ENCODE measurements at places on chromosomes 7 and 10.

GRCh38 chr7:13991791-13992595, 2.5 kb upstream of the ETV1 start:
- no peak for DNase-seq

DNA sequence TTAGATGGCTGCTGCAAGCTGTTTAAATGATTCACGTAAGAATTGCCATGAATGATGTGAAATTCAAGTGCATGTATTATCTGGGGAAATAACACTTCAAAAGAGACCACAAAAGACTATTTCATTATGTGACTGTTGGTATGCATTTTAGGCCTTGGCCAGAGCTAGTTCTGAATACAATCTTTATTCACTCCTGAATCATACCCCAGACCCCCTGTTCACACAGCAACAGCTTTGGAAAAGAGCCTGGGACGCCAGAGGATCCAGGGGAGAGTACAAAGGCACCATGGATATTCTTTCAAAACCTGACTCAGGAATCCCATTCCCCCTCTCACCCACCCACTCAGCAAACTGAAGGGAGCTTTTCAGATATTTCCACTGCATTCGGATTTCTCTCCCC, 377.1 kb upstream of the DPP6 start:
- DNase-seq = no peak

DNA sequence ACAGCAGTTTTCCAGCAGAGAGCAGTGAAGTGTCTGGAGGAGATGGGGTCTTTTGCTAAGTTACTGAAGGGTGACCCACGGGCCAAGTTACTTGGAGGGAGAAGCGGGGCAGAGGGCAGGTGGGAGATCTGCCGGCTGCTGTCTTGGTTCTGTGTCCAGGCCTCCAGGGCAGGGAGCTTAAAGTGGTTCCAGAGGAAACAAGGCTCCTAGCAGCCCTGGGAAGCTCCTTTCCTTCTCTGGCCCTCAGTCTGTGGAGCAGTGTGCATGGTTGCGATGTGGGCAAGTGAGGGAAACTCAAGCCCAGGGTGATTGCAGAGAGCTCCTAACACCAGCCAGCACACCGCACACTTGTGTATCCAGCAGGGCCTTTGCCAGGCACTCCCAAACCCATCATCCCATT, 6.3 kb downstream of the GHRHR start:
- DNase-seq = no peak

- no peak for DNase-seq
These were observed at the start of gene ZNF22 for GRCh38 chr10:45000752-45001380. Gene ZNF22 (plus strand): TSS chr10:45000923. CDS start chr10:45003369, 2,446 bp downstream.

DNA sequence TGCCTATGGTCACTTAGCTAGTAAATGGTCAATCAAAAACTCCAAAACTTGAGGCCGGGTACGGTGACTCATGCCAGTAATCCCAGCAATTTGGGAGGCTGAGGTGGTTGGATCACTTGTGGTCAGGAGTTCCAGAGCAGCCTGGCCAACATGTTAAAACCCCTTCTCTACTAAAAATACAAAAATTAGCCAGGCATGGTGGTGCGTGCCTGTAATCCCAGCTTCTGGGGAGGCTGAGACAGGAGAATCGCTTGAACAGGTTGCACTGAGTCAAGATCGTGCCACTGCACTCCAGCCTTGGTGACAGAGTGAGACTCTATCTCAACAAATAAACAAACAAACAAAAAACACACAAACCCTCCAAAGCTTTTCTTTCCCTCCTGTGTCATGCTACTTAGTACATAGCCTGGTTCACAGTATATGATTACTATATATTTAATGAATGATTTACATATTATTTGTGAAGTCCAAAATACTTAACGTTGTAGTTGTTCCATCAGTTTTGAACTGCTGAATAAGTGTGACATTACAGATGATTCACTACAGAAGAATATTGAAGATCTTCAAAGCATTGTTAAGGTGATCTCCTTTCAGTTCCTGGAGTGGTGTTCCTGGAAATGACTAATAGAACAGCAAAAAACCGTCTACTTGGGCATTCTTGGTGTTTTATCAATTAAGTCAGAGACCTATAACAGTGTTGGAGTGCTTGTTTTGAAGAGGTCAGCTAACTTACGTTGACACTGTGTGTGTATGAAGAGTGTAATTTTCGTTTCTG, 72.9 kb downstream of the ADK start:
- DNase-seq = no peak
